ENCODE measurements at places on chromosomes 12 and 14. TPM values are rescaled to one million over a fixed set of nuclear protein-coding genes. Genes with fewer than 3 reads are reported as not detected.

SCN8A gene
- total RNA-seq: 23.9 TPM

TEX22 gene
- total RNA-seq: 0.21 TPM

GPRC5D gene
- total RNA-seq: not detected

DCN gene
- not detected for total RNA-seq

TTC9 gene
- total RNA-seq: 34.2 TPM

GAS2L3 gene
- total RNA-seq: 13.5 TPM

C12orf42 gene
- total RNA-seq: 1.1 TPM

C14orf180 gene
- not detected for total RNA-seq

CCDC59 gene
- 65.2 TPM for total RNA-seq

JPH4 gene
- total RNA-seq: 28.5 TPM

MGST1 gene
- 354 TPM for total RNA-seq
